ENCODE measurements at places on chromosomes 1 and 21.

DNA sequence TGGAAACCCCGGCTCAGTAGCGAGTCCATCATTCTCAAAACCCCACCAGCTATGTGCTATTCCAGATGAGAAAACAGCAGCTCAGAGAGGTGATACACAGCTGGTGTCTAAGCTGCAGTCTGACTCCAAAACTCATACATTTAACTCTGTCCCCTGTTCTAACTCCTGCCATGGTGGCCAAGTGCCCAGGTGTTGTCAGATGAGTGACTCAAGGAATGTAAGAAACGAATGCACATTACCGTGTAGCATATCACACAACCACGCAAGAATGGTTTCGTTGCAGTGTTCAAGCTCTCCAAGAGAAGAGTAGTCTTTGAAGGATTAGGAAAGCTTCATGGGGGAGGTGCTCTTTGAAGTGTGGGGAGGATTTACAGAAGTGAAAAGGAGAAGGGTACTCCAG is 4.7 kb upstream of the XKR8 start:
- DNase-seq = no peak

DNA sequence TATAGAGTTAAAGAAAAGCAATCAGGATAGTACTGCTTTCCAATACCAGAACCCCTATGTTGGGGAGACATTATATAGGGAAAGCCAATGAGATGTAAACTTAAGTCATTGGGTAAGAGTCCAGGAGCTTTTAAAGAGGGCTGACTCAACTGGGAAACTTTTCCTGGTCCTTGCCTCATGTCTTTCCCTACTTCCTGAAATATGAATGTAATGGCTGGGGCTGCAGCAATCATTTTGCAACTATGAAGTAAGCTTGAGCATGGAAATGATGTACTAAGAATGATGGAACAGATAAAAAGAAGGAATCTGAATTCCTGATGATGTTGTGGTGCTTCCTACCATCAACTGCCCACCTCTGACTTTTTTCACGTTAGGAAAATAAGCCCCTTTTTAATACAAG is 55.7 kb downstream of the WDR3 start:
- DNase-seq = no peak

DNA sequence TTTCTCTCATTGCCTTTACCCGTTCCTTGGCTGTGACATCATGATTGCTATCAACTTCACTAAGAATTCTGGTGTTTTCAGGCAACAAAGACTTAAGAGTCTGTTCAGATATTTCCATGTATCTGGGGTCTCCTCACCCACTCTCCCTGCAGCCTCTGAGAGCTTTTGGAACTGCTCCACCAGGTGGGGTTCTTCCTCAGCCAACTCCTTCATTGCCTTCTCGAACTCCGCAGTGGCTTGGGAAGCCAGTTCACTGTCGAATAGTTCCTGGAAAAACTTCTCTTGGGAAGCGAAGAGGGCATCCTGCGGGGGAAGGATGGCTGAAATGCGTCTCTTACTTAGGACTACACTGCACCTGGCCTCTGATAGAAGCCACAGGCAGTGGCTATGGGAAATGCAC is 2.1 kb downstream of the PEX19 start:
- no peak for DNase-seq

- no peak for DNase-seq
These were observed 628.8 kb upstream of the ADAMTS5 start for GRCh38 chr21:27595716-27596115.

DNA sequence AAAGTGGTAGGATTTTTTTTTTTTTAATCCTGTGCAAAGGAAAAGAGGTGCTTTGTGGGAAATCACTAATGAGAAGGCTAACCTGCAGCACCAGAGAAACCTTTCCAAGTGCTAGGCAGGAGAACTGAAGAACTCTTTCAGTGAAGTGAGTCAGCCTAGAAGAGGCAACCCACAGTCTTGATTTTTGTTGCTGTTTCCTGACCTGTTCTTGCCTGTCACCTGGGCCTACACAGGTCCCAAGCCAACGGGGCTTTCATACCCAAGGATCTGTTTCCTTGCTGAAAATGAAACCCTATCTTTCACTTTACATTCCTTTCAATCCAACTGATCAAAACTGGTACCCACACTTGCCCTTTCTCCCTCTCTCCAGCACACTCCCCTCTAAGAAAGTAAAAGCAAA is 7.1 kb upstream of the IKBKE start:
- no peak for DNase-seq

GRCh38 chr1:75641325-75641724 is 30.4 kb upstream of the SLC44A5 start:
- no peak for DNase-seq

DNA sequence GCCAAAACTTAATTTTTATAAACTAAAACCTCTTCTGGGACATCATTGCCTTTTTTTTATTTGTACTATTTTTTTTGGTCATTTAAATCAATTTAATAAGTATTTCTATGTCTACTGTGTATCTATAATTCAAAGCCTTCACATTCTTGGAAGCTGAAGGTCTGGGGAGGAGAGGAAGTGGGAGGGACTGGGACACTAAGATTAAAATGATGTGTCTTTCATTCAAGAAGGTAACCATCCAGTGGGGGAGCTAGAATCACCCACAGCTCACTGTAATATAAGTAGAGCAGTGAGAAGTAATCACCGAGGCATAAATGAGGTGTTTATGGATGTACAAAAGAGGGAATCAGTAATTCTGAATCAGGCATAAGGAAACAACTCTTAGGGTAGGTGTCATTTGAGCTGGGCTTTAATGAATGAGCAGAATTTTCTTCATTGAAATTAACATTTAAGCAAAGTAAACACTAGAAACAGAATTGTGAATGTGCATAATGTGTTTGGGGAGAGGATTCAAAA is 52.8 kb downstream of the PTGER3 start:
- DNase-seq = no peak

- peak; percentile 79 for DNase-seq
These were observed 14.1 kb downstream of the INPP5B start for GRCh38 chr1:37932759-37933158.

- DNase-seq = no peak
These were observed 26.8 kb upstream of the BACH1 start for GRCh38 chr21:29271927-29272333.

DNA sequence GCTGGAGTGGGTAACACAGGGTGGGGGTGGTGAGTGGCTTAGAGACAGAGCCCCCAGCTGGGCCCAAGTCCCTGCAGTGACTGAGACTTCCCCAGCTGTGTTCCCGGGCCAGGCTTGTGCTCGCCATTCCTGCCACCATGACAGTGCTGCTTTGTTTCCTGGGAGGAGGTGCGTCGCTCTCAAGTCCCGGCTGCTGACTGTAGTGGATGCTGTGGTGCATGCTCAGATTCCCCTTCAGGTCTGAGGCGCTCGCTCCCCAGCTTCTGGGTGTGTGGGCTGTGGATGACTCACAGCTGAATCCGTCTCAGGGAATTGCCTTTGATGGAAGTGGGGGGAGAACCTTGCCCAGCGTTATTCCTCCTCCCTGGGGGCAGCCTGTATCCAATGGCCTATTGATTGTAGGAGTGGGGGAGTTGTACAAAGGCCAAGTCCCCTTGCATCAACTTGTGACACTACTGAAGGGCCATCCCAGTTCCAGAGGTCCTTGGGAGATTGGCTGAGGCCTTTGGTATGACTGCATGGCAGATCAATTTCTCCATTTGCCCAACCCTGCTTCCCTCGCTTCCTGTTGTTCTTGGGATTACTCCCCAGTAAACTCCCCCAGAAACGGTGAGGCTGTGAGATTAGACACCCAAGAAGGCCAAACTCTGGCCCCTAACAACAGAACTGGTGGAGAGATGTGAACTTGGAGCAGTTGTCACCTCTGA is 17.8 kb upstream of the POU3F1 start:
- peak; percentile 89 for DNase-seq

DNA sequence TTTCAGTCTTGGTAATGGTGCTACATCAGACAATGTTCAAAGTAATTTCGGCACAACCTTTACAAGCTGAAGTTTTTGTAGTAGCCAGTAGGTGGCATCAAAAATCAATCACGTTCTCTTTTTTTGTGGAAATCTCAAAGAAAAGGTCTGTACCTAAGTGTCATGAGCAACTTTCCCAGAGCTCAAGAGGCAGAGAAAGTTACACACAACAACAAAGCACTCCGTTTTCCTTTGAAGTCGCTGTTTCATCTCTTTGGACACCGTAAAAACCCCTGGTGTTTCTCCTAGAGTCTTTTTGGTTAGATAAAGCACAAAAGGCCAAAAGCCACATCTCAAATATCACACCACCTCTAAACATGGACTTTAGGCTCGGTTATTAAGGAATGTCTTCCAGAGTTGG is 131.6 kb downstream of the LHX8 start:
- peak; percentile 45 for DNase-seq

- DNase-seq = peak; percentile 84
These were observed 77.8 kb downstream of the ALPL start for GRCh38 chr1:21586846-21587601.

DNA sequence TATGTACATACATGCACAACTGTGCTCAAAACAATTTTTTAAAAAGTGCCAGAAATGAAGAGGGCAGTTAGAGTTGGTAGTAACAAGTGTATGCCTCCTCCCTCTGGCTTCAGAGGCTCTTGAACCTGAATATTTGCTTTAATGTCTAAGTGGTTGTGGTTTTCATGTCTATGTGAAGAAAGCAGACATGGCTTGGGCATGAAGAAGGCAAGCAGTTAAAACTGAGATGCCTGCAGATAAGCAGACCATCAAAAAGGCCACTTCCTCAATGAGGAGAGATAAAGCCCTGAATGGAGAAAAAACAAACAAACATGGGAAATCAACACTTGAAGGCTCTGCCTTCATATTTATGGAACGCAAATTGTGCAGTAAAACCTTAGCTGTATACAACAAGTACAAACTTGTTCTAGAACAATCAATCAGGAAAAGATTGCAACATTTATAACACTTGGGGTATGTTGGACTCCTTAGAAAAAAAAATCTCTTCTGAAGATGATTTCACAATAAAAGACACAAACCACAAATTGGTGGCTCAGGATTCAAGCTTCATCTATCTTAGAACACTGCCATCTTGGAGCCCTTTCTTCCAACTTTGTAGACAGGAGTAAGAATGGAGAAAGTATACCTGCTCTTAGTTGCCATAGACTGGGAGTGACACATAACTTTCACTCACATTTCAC is 52.7 kb upstream of the PLA2G4A start:
- DNase-seq = peak; percentile 37

DNA sequence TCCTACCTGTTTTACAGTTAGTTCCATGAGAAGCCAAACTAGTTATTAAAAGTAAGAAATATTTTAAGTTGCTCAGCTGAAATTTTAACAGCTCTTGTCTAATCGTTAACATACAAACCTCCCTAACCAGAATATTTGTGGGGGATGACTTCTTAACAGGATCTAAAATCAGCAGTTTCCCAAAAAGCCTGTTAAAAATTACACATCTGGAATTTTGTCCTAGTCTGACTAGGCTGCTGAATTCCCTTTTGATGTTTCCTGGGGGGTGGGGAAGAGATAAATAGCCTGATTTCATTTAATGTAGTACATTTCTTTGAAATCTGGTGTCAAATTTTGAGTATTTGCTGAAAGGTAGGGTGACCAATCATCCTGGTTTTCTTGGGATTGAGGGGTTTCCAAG is 78.8 kb upstream of the ARHGAP29 start:
- no peak for DNase-seq

DNA sequence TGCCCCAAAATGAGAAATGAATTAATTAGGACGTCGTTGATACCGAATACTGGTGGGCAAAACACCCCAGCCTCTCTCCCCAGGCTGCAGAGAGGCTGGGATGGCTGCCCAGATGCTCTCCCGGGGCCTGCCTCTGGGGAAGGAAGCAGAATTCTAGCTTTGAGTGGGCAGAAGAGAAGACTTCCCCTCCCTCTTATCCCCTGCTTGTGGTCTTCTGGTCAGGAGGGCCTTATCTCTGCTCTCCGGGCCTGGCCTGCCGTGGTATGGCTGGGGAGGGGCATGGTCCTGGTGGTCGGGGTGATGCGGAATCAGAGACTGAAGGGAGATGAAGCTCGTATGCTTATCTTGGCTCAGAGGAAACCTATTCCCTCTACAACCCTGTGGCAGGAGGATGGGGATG is 9.8 kb upstream of the CSF3R start:
- DNase-seq = no peak

GRCh38 chr1:190453550-190453949 is 24.1 kb downstream of the BRINP3 start:
- no peak for DNase-seq

- DNase-seq = no peak
These were observed 33.0 kb downstream of the SH3BGR start for GRCh38 chr21:39484711-39485276.

DNA sequence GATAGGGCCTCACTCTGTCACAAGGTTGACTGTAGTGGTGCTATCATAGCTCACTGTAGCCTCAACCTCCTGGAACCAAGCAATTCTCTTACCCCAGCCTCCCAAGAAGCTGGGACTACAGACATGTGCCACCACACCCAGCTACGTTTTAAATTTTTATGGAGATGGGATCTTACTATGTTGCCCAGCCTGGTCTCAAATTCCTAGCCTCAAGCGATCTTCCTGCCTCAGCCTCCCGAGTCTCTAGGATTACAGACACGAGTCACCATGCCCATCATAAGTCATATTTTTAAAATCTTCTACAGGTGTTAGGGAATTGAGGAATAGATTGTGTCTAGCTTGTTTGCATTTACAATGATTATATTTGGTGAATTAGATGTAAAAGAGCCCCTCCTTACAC is 127.0 kb downstream of the CCDC185 start:
- no peak for DNase-seq

DNA sequence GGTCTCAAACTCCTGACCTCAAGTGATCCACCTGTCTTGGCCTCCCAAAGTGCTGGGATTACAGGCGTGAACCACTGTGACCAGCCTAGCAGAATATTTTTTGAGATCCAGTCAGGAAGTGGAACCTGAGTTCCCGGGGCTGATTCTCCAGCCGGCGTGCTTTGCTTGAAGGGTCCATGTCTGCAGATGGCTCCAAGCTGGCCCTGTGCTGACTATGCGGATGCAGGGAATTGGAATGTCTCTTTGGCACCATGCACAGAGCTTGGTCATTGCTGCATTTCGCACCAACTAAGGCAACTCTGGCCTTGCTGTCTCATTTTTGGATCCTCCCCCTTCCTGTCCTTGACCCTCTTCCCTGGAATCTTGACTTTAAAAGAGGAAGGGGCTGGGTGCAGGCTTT is 28.1 kb downstream of the ARHGEF10L start:
- no peak for DNase-seq

DNA sequence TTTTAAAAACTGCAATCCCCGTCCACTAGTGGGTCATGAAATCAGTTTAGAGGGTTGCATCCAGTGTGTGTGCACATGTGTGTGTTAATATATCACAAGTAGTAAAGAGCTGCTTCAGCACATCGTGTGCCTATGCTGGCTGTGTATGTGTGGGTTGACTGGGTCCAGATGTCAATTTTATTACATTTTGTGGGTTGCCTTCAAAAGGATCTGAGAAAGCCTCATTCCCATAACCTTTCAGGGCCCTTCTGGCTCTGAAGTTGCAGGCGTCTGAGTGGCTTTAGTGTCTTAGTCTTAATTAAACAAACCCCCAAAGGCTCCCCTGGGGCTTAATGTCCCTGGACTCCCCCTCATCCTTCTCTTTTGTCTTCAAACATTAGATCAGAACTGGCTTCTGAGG is 19.8 kb downstream of the PLA2G2D start:
- no peak for DNase-seq

- no peak for DNase-seq
These were observed 140.6 kb downstream of the VPS13D start for GRCh38 chr1:12370333-12370975.

GRCh38 chr1:37475380-37476086 is 1.2 kb downstream of the ZC3H12A start:
- DNase-seq = no peak

- DNase-seq = no peak
These were observed 26.4 kb downstream of the LRRC8B start for GRCh38 chr1:89550995-89551394.

- peak; percentile 75 for DNase-seq
These were observed 116.9 kb downstream of the TGFBR3 start for GRCh38 chr1:91768786-91769725.
